ENCODE measurements at places on chromosomes 4 and X.
A peak's percentile ranks its signal among the peaks of the same experiment; 100 is the strongest.

DNA sequence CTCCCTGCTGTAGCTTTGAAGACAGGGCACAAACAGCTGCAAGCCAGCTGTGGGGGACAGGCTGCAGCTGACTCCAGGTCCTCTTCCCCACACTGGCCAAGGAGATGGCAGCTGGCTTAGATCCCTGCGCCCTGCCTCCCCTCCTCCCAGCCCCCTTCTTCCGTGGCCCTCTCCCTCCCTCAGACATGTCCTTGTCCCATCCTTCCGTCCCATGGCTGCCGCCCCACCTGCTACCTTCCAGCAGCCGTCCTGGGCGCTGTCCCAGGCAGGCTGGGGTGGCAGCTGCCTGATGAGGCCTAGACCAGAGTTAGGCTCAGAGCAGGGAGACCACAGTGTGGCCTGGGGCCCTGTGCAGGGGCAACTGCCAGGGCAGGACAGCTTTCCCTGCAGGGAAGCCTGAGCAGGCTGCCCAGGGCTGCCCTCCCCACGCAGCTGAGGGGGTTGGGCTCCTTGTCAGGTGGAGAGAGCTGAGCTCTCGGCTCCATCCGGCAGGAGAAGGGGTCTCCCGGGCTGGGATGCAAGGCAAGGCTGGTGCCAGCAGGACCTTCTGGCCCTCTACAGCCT is 3.3 kb upstream of the BGN start:
- DNase-seq: no peak

- no peak for DNase-seq
Observed at GRCh38 chr4:155668707-155669220, 2.1 kb downstream of the GUCY1A1 start.

- no peak for DNase-seq
Observed at GRCh38 chr4:180330521-180330920, 1912.7 kb upstream of the TENM3 start.

GRCh38 chr4:75723163-75724065 is 963 bp upstream of the USO1 start:
- DNase-seq: peak; percentile 6

- no peak for DNase-seq
Observed at GRCh38 chr4:167873496-167873895, 218.8 kb upstream of the ANXA10 start.

GRCh38 chrX:43756076-43756475 is 100.0 kb downstream of the MAOA start:
- no peak for DNase-seq

- DNase-seq: no peak
Observed at GRCh38 chrX:106783716-106784115, 18.8 kb upstream of the TBC1D8B start.
